Fibroblast of mammary gland (primary cell): ENCODE measurements at places on chromosomes 3 and 15.

- DNase-seq = no peak
These were observed 108.6 kb downstream of the RPLP1 start for GRCh38 chr15:69561071-69561784.

- no peak for DNase-seq
These were observed 13.1 kb downstream of the MTMR10 start for GRCh38 chr15:30978328-30978727.

GRCh38 chr3:149638228-149639092 lies 19.4 kb downstream of the WWTR1 start:
- peak; percentile 77 for DNase-seq

GRCh38 chr15:85312486-85312885 lies 67.9 kb upstream of the AKAP13 start:
- peak; percentile 56 for DNase-seq

DNA sequence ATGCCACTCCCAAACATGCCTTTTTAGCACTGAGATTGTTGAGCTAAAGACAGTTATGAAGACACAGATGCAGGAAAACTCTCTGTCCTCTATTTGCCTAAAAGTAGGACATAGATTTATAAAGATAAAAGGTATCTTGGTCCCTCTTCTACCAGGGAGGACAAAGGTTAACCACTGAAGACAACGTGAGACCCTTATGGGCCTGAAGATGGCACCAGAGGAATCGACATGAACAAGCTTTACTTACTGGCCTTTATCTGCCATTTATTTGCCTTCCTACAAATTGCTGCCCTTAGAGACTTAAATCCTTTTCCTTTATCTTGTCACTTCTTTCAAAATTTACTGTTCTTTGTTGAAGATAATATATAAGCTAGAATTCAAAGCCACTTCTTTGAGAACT lies 109.7 kb upstream of the FAM3D start:
- peak; percentile 5 for DNase-seq

- peak; percentile 70 for DNase-seq
These were observed 32.9 kb downstream of the MTHFS start for GRCh38 chr15:79863886-79864285.

DNA sequence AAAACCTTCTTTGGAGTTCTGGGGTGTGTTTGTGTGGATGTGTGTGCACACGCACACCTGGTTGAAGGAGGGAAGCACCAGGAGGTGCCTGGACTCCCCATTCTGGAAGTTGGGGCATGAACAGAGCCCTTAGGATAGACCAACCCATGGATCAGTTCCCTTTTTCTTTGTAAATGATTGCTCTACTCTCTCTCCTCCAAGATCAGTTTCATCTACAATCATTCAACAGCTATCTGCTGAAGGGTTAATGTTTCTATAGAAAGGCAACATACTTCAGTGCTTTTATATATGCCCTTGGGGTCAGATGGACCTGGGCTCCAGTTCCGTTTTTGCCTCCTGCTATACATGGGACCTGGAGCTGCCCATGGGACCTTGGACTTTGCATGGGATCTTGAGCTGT lies 352.1 kb upstream of the CFAP20DC start:
- DNase-seq = no peak

- no peak for DNase-seq
These were observed 323.0 kb downstream of the LPP start for GRCh38 chr3:188476935-188477334.

GRCh38 chr15:61337541-61337940 lies 108.4 kb upstream of the RORA start:
- DNase-seq = no peak

- DNase-seq = peak; percentile 76
These were observed 924 bp upstream of the SIN3A start for GRCh38 chr15:75452364-75452864.

DNA sequence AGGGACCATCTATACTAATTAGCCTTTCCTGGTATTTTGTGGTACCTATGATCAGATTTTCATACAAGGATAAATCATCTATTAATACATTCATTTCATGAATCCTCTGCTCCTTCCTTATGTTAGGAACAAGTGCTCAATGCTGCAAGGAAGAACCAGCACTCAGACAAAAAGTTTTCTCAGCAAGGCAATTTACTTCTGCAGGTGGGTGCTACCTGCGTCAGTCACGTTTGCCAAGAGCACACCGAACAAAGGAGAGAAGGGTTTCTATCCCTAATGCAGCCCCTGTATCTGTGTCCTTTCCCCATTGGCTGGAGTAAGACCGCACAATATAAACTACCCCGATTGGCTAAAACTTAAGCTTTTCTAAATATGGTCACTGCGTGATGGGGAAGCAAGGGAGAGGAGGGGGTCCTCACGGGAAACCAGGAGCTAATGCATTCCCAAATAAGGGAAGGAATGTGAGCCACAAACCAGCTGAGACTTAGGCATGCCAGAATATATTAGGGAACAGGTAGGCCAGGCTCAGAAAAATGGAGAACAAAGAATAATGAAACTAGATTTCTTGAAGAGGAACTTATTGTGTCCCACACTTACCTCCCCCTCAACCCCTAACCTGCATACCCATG lies 76.5 kb downstream of the AQR start:
- no peak for DNase-seq

DNA sequence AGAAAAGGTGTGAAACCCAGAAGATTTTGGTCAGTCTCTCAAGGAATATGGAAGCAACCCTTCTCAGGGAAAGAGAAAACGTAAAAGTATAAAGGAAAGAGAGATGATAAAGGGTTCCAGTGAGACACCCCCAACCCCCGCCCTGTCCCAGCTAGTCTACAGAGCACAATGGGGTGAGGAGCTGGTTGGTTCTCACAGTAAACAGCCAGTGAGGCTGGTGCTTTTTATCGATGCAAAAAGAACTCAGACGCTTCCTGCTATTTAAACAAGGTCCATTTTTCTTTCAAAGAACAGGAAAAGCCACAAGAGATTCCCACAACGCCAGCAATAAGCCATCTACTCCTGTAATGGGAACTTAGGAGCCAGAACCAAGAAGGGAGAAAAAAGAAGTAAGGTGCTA lies 65.9 kb downstream of the CHAC1 start:
- DNase-seq = no peak

DNA sequence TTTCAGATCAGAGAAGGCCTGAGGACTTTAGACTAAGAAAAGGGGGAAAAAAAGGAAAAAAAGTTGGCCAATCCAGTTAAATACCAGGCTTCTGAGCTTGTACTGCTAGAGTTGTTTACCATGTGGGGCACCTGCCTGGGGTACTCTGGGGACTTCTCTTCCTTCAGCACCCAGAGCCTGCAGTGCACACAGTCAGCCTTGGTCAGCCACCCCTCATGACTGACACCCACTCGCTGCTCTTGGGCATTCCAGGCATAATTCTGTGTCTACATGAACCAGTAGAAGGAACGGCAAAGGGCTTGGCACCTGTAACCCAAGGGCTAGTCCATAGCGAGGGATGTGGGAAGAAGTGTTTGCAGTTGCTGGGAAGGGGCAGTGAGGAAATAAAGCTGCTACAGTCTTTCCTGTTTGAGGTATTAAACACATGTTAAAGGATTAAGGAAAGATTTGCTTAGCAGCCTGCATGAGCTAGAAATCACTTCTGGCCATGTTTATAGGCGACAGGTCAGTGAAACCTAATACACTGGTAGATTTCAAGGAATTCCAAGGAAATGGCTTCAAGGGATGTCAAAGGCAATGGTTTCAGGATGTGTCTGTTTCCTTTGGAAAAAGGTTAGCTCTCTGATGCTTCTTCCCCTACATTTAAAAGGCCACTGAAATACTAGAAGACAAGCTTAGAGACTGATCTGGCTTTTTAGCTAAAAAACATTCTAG lies 232.5 kb downstream of the CHST2 start:
- peak; percentile 17 for DNase-seq

GRCh38 chr3:143124601-143125520 lies 5.3 kb downstream of the CHST2 start:
- no peak for DNase-seq

DNA sequence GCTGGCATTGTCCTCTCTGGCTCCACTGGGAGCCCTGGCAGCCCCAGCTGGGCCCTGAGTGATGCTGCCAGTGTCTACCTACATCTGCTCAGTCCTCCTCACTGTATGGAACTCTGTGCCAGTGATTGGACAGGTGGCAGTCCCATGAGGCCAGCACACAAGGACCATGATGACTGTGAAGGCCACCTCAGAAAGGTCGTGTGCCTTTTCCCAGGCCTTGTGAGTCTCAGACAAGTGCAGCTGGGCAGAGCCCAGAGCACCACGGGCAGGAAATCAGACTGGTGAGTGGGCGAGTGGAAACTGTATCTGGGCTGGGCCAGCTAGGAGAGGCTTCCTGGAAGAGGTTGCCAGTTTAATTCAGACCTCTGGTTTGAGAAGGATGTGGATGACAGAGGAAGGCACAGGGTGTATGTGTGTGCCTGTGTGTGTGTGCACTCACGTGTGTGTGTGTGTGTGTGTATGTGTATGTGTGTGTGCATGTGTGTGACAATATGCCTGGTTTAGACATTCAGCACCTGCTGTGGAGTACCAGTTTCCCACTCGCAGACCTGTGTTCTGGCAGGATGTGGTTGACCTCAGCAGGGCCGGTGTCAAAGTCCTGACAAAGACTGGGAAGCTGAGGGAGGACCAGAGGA lies 7.0 kb downstream of the MAPKAPK3 start:
- DNase-seq = no peak

DNA sequence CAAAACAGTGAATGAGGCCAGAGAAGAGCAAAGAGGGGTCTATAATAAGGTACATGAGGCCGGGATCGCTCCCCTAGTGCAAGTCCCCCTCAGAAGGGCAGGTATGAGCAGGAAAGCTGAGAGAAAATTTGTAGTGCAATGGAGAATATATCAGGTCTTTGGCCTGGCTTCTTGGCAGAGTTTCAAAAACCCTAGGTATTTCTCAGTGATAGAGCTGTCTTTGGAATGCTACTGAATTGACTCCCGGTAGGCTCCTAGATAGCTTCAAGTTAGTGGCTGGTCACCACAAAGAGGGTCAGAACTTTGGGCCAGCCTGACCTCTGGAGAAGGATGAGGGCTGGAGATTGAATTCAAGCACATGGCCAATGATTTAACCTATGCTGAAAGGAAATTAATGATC lies 30.6 kb upstream of the OXTR start:
- no peak for DNase-seq

DNA sequence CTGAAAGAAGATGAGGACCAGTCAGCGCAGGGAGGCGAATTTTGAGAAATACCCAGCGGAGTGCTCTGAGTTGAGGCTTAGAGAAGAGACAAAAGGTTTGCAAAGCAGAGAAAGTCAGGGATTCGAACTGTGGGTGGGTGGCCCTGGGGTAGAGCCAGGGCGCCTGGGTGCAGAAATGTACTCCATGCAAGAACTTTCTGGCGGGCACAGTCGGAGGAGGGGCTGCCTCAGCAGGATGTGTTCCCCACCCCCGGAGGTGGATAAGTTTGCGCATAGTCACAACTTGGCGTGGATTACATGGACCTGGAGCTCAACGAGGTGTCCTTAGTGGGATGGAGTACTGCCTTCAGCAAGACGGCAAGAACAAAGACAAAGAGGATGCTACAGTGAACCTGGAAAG lies 117.3 kb upstream of the ALDH1A3 start:
- DNase-seq = no peak

GRCh38 chr3:110059431-110059830 lies 722.1 kb upstream of the DPPA4 start:
- no peak for DNase-seq

- no peak for DNase-seq
These were observed 47.5 kb upstream of the SNRK start for GRCh38 chr3:43238801-43239200.

DNA sequence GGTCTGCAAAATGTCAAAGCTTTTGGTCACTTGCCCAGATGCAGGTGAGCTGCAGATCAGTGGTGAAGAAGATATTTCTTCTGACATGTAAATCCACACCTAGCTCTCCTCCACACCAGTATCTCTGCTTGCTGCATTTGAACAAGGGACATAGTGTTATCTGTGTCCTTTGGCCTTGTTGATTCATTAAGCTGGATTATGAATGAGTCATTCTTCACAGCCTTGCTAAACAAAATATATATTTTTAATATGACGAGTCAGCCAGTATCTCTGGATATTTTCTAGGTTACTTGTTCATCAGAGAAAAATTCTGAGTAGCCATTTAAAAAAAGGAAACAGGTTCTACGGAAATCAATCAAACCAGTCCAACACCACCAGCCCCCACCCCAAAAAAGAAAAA lies 190.6 kb upstream of the ADAMTS9 start:
- DNase-seq = peak; percentile 54

- DNase-seq = peak; percentile 68
These were observed 63.4 kb upstream of the CSPG4 start for GRCh38 chr15:75776065-75776423.

- peak; percentile 20 for DNase-seq
These were observed 223.8 kb downstream of the NTRK3 start for GRCh38 chr15:88032787-88033186.
